CD4-positive, alpha-beta T cell treated with Interleukin-6 at 100 ng/mL for 8 hours (primary cell): ENCODE measurements at places on chromosomes 5 and 9.

DNA sequence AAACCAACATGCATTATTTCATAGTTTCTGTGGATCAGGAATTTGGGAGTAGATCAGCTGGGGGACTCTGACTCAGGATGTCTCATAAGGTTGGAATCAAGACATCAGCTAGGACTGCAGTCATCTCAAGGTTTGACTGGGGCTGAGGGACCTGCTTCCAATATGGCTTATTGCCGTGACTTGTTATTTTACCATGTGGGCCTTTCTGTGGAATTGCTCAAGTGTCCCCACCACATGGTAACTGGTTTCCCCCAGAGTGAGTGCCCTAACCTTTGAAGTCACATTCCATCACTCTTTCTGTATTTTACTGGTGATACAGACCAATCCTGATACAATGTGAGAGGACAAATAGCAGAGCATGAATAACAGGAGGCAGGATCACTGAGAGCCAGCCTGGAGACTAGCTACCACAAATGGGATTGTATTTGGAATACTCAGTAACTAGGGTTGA is 70.2 kb upstream of the ELL2 start:
- no peak for DNase-seq

- DNase-seq, result no peak
Measured at GRCh38 chr9:16921855-16922254, 51.4 kb upstream of the BNC2 start.

DNA sequence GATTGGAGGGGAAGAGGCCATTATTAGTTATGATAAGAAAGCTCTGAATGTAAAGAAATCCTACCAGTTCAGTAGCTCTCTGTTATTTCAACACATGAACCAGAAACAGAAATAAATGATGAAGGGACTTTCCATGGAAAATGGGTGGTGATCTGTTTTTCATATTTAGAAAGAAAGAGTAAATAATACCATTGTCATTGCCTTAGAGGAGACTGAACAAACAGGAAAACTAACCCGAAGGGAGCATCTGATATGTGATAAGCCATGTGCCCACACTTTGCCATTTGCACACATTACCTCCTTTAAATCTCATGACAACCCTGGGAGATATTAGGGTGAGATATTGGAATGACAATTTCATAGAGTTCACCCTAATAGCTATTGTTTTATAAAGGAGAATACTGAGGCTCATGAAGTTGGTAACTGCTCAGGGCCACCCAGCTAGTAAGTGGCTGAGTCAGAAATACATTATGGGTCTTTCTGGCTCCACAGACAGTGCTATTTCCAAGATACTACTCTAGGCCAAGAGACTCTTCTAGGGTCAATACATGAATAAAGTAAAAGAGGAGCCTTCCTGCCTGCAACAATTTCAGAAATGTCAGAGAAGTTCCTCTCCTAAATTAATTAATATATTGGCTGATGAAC is 111.0 kb upstream of the SLIT3 start:
- no peak for DNase-seq

- DNase-seq, result peak; percentile 59
Measured at GRCh38 chr5:157248821-157249470, 17.0 kb upstream of the CYFIP2 start.
